ENCODE measurements at places on chromosomes 3 and 15.

- DNase-seq: no peak
Measured at GRCh38 chr3:20038699-20039465, 1.4 kb upstream of the KAT2B start.

DNA sequence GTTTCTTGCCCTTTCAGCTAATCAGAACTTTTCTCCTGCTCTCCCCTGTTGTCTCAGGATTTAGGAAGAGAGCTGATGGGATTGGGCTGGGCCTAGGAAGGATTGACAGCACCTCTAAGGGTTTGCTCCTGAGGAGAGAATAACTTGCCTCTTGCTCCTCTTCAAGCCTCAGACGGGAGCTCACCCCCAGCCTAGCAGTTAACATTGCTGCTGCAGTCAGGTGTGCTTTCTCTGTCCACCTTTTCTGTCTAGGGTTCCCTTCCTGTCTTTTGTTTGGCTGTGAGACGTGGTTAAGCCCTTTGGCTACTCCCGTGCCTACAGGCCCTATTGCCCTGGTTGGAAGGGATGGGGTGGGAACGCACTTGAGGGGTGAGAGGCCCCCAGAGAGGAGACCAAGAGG is 20.1 kb downstream of the TMEM108 start:
- no peak for DNase-seq

DNA sequence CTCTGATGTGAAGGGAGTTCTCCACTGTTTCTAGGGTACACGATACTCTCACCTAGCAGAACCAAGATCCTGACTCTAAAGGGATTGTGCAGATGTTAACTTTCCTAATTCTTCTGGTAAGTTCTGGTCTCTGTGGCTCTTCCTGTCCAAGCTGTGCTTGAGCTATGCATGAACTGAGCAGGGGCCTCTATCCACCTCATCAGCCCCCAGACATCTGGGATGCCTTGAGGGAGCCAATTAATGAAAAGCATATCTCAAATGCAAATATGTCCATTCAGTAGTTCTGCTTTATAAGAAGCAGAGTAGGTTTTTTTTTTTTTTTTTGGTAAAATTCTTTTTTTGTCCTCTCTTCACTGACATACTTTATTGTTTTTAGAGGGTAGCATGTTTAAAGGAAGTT is 89.6 kb downstream of the POLR2M start:
- no peak for DNase-seq

GRCh38 chr15:41989573-41990242 is 17.4 kb upstream of the EHD4 start:
- peak; percentile 69 for DNase-seq

Measured in fibroblast of upper back skin (primary cell).